ENCODE measurements at places on chromosomes 2 and 18. TPM values are rescaled to one million over a fixed set of nuclear protein-coding genes. Genes with fewer than 3 reads are reported as not detected.

DNA sequence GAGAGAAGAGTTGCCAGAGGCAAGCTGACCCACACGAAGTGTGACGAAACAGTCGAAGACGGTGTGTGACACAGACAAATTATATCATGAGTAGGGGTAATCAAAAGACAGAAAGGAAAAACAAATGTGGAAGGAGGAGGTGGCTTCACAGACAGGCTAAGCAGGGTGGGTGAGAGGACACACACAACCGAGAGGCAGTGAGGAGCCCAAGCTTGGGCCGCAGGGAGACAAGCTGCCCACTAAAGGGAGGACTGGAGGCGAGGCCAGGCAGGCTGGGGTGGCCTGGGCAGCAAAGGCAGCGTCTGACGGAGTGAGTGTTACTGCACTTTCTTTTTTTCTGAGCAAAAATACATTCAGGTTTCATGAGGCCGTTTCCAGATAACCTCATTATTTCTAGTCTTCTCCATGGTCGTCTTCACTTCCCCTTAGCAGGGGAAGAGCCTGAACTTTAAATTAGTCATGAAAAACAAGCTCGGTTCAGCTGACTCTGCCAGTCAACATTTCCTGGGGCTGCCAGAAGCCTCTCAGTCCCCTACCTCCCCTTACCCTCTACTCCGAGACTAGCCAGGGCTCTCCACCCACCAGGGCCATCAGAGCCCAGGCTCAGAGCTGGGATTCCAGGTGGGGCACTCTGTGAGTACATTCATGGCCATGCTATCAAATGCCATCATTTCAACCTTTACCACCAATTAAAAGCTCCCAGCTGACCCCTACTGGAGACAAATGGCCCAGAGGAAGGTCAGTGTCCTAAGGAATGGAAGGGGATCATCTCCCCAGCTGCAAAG, 13.8 kb upstream of the ZFP36L2 start:
- no peak for DNase-seq

DNA sequence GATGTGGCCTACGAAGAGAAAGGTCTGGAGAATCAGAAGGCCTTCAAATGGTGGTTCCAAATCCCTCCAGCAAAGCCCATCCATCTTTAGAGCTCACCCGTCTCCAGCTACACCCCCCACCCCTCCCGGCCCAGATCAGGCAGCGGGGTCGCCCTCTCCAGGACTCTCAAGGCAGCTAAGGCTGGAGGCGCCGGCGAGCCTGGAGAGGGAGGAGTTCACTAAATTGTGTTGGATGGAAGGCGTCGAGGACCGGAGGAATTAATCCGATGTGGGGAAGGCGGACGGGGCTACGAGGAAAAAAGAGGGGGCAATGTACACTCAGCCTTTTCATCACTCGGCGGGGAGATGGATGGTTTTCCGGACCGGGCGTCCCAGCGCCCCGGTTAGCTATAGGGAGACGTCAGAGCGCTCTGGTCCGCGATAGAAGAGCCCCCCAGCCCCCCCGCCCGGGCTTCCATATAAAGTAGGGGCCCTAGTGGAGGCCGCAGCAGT, at the start of gene GRP:
Gene GRP (plus strand): TSS at position 487 of the 492 bp plus-strand sequence. CDS start 108 bp downstream, outside the sequence.
- no peak for DNase-seq

DNA sequence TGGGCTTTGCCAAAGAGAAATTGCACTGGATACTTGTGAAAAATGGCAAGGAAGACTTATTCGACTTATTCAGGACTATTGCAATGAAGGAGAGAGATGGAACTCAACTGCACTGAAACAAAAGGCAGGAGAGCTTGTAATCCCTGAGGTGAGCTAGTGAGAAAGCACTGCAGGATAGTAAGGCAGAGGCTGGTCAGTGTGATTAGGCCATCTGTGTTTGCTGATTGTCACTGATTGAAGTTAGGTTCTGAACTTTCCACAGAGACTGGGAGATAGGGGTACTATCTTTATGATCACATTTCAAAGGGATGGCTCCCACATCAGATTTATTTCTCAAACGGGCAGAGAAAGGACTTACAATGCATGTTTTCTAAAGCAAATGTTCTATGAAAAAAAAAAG, 82.9 kb downstream of the SERPINB8 start:
- no peak for DNase-seq

DNA sequence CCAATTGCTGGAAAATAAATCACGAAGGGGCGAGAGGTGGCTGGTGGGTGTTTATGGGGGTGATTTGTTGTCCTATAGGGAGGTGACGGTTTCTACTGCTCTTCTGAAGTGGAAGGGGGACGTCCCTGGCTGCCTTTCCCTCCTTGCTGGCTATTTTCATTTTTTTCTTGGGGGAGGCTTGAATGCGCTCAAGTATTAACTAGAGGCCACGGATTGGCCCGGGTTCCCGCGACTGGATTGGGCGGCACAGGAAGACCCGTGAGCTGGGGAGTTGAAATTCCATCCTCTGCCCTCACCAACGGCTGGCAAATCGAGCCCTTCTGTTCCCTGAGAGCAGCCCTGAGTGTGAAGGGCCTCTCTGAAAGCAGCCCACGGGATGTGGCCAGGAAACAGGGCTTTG, 176.5 kb upstream of the SPRED2 start:
- no peak for DNase-seq

DNA sequence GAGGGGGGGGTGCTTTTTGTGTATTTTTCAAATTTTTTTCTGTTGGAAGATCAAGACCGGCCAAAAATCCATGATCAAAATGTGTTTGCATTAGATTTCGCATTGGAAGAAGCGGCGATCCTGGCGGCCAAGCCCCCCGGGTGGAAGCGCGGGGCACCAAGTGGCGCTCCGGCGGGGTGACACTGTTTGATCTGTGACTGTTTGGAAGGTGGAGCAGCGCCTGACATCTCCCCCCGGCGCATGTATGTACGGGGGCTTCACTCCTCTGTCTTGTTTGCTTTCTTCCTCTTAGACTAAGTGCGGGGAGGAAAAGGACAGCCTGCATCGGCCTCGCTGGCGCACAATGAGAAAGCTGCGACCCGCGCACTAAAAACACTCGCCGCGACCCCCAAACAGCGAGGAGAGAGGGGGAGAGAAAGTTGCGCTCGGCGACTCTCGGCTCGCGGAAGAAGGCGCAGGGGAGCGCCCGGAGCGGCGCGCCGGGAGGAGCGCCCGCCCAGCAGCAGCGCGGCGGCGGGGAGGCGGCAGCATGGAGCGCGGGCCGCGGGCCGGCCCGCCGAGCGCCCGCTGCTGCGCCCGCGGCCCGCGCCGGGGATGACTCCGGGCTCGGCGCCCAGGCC, 515 bp downstream of the TSHZ1 start:
- DNase-seq: no peak

DNA sequence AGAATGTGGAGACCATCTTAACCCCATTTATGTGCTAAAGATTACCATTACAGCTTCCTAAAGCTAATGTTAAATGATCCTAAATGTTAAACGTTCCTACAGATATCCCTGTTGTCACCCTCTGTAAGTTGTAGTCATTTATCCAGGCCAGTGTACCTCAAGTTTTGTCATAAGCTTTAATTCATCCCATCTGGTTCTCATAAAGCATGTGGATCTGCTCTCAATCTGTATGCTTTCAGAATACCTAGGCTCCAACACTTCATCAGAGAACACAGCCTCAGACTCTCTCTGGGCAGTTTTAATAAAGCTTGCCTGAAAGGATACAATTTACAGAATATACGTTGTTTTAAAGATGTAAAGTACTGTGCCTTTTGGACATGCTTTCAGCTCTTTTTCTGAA, 4.2 kb upstream of the CCDC178 start:
- no peak for DNase-seq

- no peak for DNase-seq
These were observed 63.2 kb downstream of the GNAL start for GRCh38 chr18:11752116-11752911.

- DNase-seq: no peak
These were observed 61.1 kb upstream of the UGP2 start for GRCh38 chr2:63780518-63781155.

DNA sequence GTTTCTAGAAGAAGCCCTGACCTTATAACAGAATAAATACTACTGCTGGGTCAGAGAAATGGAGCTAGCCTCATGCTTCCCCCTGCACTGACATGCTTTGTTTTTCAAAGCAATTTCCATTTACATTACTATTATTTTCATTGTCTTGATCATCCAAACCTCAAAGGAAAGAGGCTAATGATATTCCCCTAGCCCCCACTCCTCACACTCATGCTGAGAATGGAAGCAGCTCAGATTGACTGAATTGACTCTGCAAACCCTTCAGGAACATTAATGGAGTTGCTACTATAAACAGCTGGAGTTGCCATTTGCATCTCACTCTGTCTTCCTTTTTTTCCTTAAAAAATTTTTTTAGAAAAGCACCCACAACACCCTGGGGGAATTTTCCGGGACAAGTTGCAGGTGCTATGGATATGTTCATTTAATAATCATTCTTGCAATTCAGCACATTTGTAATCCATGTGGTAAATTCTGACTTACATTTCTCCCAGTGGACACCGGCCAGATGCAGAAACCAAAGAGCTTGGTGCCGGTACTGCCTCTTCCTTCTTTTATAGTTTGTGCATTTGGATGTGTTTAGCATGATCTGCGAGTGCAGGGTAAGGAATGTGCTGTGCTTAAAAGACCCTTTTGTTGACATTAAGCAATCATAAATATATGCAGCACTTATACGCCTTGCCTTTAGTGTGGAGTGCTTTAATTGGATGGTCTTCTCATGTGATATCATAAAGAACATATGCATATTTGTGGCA, 103.3 kb upstream of the OSR1 start:
- DNase-seq: no peak

GRCh38 chr2:174337337-174338146, 2.8 kb downstream of the SP9 start:
- DNase-seq: peak; percentile 43

DNA sequence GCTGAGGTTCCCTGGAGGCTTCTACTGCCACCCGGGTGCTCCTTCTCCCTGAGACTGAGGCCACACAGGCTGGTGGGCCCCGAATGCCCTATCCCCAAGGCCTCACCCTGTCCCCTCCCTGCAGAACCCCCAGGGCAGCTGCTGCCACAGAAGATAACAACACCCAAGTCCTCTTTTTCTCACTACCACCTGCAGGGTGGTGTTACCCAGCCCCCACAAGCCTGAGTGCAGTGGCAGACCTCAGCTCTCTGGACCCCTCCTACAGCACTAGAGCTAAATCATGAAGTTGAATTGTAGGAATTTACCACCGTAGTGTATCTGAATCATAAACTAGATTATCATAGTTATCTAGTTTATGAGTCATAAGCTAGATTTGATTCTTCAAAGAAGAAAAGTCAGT, 7.3 kb upstream of the CENPA start:
- no peak for DNase-seq

DNA sequence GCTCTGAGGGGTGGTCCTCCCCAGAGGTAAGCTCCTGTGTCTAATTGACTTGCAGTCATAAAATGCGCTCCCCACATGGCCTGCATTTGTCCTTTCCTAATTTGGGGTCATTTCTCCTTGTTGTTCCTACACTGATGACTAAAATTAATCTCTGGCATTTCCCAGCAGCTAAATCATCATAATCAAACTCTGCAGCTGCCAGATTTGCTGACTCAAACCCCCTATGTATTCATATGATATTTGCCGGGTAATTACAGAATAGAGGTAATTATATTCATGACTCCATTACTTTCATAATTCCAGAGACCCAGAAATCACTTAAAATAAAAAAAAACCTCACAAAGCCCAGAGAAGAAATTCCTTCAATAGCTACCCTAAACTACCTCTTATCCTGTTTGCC, 331.4 kb upstream of the KLHL29 start:
- DNase-seq: no peak

GRCh38 chr2:220191737-220192136, 564.3 kb downstream of the SLC4A3 start:
- DNase-seq: no peak

GRCh38 chr2:235105821-235106359, 154.1 kb downstream of the SH3BP4 start:
- no peak for DNase-seq

DNA sequence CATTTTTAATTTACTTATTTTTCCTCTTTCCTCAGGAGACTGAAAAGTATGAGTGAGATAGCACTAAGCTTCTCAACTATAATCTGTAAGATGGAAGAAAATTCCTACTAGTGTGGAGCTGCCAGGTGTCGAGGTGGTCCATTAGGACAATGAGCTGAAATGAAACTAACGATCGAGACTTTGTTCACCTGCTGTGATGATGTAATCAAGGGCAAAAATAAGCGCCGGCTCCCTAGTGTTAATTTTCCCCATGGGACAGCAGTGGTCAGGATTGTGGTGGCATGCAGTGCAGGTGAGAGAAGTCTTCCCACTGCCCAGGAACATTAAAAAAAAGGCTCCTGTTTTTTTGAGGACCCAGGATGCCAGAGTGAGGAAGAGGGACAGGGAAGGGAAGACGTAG, 859.1 kb upstream of the GCFC2 start:
- DNase-seq: no peak

- DNase-seq: no peak
These were observed 190.8 kb downstream of the RTP5 start for GRCh38 chr2:242060212-242060835.

DNA sequence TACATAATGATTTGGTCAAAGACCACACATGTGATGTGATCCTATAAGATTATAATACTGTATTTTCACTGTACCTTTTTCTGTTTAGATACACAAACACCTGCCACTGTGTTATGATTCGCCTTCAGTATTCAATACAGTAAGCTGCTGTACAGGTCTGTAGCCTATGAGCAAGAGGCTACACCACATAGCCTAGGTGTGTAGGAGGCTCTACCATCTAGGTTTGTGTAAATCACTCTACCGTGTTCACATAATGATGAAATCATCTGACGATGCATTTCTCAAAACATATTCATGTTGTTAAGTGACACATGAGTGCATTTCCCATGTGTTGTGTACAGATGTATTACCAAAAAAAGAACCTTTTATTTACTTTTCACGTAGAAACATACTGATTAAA, 74.5 kb downstream of the USP40 start:
- DNase-seq: no peak

DNA sequence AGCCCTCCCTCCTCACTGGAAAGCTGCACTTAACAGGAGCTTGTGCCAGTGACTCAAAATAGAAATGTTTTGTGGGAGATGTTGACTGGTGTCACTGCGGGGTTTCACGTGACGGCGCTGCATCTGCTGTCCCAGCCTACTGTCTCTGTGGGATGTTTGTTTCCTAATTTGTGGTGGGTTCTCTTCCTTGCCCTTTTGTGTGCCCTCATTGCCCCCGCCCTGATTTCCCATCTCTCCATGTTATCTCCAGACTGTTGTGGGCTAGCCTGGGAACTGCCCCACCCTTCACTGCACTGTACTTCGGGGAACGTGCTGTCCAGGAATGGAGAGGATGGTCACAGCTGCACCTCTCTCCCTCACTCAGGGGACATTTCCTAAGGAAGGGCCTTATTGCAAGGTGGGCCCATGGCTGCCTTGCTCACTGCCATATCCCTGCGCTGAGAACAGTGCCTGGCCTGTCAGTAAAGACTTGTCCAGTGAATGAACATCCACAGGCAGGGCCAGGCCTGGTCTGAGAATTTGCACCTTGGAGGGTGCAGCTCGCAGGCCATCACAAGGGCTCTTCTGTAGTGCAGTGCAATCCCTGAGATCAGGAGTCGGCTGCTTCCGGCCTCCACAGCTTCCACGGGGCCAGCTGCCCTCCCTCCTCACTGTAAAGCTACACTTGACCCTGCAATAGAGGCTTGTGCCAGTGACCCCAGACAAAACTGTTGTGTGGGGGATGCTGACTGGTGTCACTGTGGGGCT, 18.1 kb downstream of the ZAP70 start:
- DNase-seq: no peak

- DNase-seq: no peak
These were observed 36.2 kb downstream of the ASB1 start for GRCh38 chr2:238462782-238463396.

GRCh38 chr2:178005756-178006155, 66.8 kb downstream of the PDE11A start:
- no peak for DNase-seq

FOXI3 gene
- total RNA-seq: not detected

TBR1 gene
- not detected for total RNA-seq

NCKAP5 gene
- total RNA-seq: 7.9 TPM

FEV gene
- not detected for total RNA-seq
